H9 (cell line): ENCODE measurements at places on chromosomes 2 and 18.

DNA sequence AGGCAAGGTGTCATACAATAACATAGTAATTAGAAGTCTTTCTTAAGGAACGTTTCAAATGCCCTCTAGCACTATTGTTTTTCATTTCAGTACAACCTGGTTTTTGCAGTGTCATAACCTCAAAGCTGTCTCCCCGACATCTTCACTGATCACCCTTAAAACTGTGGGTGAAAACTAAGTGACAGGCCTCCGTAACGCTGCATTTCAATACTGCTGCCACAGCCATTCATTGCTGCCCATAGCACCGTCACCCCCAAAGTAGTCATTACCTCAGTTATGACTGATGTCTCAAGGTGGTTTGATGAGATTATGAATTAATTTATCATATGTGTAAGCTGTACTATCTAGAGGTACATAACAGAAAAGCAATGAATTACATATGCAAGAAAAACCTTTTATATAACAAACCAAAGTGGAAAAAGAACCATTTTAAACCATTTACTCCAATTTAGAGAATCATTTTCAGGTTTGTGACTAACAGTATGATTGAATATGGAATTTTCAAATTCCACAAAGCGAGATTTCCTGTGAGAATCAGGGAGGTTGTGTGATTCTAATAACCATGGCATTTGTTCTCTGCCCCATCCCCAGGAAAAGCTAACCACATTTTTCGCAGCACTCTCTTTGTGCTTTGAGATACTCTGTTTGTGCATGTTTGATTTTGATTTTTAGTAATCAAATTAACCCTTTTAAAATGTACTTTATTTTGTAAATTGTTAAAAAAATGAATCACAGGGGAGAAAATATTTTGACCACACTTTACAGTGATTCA, 263.0 kb downstream of the PTGR3 start:
- no peak for DNase-seq

DNA sequence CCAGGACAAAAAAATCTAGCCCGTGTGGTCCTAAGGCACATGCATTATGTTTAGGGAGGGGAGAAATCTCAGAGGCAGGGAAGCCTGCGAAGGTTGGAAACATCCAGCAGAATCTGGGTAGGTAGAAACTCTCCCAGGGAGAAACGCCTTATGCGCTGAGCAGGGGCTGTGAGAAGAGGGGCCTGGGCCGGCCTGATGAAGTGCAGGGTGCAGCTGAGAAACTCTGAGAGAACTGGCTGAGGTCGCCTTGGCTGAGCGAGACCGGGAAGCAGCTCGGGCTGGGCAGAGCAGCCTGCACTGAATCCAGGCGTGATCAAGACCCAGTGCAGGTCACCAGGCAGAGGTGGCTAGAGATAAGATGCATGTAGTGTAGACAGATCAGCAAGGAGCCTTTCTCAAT, 15.1 kb downstream of the CHMP1B start:
- no peak for DNase-seq

DNA sequence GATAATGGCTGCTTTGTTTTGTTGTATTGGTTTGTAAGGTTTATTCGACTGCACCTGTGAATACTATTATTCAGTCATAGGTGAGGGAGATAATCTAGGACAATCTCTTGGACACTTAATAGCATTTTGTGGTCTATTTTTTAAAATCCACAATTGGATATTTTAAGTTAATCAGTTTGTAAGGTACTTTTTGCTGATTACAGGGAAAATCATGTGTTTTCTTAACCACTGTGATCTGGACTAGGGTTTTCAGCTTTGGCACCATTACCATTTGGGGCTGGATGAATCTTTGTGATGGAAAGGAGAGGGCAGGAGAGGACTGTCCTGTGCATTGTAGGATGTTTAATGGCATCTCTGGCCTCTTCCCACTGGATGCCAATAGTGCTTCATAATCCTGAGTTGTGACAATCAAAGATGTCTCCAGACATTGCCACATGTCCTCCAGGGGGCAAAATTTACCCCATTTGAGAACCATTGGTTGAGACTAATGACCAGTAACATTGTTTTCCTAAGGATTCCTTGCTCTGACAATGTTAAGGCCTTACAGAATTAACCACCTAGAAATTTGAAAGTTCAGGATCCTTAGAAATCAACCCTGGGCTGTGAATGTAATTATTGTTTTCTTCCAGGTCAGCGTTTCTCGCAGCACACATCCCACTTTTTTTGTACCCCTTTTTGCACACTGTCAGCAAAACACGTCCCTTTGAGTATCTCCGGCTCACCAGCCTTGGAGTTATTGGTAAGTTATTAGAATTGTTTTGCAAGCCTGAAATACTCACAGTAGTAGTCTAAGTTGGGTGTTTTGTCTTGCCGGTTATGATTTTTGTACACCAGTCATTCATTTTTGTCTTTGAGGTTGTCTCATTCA, 15.6 kb downstream of the CNOT9 start:
- no peak for DNase-seq

DNA sequence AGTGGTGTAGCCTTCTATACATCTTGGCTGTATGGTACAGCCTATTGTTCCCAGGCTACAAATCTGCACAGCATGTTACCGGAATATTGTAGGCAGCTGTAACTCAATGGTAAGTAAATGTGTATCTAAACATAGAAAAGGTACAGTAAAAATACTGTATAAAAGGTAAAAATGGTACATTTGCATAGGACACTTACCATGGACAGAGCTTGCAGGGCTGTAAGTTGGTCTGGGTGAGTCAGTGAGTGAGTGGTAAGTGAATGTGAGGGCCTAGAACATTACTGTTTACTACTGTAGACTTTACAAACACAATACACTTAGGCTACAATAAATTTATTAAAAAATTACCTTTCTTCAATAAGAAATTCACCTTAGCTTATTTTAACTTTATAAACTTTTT, 3.7 kb upstream of the MRPS9 start:
- no peak for DNase-seq

DNA sequence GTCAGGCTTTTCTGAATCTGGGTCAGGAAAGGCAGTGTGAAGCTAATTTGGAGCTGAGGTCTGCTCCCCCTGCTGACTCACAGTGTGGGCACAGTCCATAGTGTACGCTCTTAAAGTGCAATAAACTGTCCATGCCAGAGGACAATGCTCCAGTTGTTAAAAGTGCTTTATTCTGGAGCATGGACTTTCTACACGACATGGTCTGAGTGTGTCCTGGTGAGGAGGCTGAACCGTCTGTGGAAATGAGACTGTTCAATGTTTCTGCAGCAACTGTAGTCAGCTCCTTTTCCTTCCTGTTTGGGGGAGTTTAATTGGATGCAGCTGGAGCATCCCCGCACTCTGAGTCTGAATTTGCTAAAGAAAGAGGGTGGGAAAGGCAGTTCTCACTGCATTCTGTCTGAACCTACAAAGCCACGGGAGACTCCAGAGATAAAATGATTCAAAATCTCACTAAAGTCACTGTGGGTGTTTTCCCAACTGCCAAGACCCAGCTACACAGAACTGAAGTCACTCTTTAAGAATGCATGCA, 110.2 kb upstream of the TRIB2 start:
- no peak for DNase-seq

GRCh38 chr2:150028322-150028721, 440.7 kb upstream of the MMADHC start:
- no peak for DNase-seq

DNA sequence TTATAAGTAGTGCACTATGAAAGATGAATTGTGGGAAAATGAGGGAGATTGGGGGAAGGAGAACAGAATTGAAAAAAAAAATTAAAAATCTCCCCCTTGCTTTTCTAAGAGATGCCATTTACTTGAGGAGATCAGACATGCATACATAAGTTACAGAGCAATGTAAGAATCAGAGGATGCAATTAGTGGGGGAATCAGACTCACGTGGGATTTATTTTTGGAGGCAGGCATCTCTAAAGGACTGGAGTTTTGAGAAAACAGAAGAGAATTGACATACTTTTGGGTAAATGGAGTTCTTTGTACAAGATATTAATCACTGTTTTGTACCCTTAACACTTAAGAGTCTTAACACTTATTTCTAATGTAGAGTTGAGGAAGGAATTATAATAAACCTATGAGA, 52.7 kb downstream of the MTX2 start:
- no peak for DNase-seq

DNA sequence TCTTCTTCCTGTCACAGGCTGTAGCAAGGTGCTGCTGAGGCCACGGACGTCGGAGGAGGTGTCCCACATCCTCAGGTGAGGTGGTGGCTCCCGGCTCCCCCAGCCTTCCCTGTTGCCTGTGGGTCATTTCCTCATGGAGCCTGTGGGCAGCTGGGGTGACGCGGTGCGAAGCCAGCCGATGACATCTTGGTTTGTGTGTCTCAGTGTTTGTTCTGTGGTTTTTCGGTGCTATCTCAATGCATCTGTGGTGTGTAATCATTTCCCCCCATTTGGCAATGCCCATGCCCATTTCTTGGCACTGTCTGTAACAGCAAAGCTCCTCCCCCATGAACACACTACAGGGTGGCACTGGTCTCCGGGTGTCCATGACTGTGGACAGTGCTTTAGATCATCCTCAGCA, 6.6 kb downstream of the D2HGDH start:
- DNase-seq = no peak

DNA sequence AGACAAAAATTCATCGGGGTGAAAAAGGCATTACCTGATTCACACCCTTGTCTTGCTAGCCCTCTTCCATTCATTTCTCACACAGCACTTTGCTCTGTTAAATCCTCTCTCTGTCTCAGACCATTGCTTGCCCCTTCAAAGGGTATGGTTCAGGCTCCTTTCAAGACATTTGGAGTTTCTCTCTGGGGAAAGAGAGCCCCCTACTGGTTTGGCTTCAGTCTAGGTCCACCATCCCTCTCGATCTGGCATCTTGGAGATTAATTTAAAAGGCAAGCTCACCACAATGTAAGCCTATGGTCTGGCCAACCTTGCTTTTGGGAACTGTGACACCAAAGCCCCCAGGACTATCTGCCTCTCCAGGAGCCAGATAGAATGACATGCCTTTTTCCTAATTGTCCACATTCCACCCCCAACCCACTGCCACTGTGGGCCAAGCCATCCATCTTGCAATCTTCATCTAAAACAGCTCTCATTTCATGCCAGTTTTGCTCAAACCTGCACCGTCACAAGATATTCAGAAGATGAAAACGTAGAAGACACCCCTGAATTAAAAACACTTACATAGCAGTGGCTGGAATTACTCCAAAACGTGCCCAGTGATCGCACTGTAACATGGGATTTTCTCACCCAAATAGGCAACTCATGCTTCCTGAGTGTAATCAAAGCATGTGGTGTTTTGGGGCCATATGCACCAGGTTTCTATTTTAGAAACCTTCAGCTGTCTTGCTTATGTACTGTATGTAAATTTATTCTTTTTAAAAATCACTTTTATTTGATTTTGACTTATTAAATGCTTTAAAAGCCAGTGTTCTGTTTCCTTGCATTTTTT, 93.9 kb downstream of the FARSB start:
- DNase-seq = peak; percentile 65

- DNase-seq = no peak
Observed at GRCh38 chr2:11537951-11538350, 4.1 kb downstream of the GREB1 start.

DNA sequence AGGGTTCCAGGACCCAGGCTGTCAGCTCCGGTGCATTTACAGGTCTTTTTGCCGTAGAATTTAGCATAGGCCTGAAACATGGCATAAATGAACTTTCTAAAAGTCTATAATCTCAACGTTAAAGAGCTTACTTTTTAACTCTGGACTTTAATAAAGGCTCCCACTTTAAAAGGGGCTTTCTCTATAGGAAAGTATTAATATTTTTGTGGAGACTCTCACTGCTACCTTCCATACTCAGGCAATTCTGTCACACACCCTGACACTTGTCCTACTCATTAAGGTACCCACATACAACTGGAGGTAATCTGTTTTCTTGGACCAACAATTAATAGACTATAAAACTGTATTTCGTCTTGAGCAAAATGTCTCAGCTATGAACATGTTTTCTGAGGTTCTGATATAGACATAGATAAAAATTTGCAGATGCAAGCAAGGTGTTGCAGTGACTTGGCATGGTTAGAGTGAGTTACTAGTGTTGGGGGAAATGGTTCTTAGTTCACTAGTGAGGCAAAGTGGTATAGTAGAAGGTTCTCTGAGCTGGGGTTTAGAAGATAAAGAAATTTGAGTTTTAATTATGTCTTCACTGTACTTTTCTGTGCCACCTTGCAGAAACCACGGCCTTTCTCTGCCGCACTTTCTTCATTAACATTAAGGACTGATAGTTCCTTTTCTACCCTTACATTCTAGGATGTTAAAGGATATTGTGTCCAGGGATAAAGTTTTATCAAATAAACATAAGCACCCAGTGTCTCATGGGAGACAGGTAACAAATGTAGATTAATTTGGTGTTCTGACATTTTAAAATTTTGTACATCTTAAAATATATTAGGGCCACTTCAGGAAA, 10.8 kb upstream of the NR4A2 start:
- no peak for DNase-seq

- DNase-seq = no peak
Observed at GRCh38 chr2:567496-567864, 109.7 kb downstream of the TMEM18 start.

DNA sequence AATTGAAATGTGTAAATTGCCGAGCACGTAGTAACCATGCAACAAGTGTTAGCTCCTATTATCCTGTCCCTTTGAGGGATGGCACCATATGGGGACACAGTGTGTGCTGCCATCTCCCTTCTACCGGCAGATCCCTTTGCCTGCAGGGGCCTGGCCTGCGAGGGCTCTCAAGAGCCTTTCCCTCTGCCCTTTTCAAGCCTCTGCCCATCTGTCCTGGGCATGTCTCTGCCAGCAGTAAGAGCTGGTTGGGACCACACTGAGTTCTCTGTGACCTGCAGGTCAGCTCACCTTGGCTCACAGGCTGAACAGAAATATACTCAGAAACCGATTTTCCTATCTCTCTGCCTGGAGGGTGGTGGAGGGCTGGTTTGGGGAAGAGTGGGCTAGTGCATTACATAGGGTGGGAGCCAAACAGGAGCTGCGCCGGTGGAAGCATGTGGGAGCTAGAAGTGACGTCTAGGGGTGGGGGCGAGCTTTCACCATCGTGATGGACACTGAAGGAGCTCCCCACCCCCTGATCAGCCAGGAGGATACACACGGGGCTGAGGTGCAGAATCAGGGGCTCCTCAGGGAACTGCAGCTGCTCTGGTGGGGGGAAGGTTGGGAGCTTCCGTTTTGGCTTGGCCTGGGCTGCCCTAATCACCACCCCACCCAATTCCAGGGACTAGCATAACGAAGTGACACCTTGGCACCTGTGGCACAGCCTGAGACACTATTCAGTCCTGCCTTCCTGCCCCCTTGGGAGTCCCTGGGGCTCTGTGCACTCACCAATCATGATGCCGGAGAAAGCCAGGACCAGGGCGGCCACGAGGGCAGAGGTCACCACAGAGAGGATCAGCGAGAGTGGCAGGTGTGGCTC, 109.7 kb downstream of the CLIP4 start:
- no peak for DNase-seq

- DNase-seq = peak; percentile 44
Observed at GRCh38 chr2:177651833-177652232, 259.3 kb downstream of the AGPS start.
